NCI-H1694 treated with DMSO at 0.1 percent for 48 hours (cell line): ENCODE measurements at places on chromosomes 13 and 19.

- no peak for DNase-seq
These were observed 316.0 kb downstream of the PCDH9 start for GRCh38 chr13:66914155-66914554.

DNA sequence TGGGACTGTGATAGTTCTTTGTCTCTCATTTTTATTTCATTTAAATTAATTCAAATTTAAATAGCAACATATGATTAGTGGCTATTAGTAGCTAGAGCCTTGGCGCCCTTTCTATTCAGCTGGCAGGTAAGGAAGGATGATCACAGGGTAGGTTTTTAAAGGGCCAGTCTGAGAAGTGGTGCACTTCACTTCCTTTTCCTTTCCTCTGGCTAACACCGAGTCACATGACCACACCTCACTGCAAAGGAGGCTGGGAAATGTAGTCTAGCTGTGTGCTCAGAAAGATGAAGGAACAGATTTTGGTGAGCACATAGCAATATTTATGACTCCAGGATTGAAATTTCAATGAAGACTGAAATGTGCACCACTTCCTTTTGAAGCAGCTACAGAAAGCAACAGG is 128.7 kb downstream of the TSHZ3 start:
- no peak for DNase-seq

DNA sequence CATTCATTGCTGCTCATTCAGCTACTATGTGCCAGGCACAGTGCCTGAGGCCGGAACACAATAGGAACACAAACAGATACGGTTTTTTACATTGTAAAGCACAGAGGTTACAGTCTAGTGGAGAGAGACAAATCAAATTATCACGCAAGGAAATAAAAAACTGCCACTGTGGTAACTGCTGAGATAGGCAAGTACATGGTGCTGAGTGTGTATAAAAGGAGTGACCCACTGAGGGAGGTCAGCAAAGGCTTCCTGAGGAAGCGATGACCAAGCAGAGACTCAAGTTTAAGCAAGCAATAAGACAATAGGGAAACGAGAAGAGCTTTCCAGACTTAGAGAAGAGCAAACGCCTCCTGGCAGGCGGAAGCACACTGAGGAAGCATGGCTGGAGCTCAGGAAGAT is 56.4 kb downstream of the NUFIP1 start:
- no peak for DNase-seq

GRCh38 chr19:14871619-14872230 is 14.2 kb downstream of the OR7A17 start:
- DNase-seq, result no peak

- DNase-seq, result no peak
These were observed 105.9 kb downstream of the AKAP11 start for GRCh38 chr13:42377640-42378382.

GRCh38 chr19:56111601-56112312 is 9.3 kb downstream of the ZNF787 start:
- no peak for DNase-seq

DNA sequence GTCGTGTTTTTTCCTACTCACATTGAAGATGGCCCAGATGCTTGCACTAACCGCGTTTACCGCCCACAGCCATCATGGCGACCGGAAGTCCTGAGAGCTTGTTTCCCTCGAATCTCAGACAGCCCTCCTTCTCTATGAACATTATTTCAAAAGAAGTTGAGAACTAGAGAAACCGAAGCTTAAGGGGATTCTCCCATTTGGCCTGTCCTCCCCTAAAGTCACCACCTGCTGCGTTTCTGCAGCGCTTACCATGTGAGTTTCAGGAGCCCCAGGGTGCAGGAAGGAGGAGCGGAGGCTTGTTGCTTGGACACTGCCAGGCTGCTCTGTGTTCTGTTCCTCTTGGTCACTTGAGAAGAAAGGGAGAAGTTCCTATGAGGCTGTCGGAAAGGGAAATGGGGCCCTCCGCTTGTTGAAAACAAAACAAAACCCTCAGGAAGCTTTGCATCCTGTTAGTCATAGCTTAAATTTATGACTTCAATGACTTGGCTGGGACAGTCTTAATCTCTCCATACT is 6.2 kb downstream of the CARD8 start:
- no peak for DNase-seq

- no peak for DNase-seq
These were observed 175.5 kb upstream of the SERP2 start for GRCh38 chr13:44197791-44198770.

DNA sequence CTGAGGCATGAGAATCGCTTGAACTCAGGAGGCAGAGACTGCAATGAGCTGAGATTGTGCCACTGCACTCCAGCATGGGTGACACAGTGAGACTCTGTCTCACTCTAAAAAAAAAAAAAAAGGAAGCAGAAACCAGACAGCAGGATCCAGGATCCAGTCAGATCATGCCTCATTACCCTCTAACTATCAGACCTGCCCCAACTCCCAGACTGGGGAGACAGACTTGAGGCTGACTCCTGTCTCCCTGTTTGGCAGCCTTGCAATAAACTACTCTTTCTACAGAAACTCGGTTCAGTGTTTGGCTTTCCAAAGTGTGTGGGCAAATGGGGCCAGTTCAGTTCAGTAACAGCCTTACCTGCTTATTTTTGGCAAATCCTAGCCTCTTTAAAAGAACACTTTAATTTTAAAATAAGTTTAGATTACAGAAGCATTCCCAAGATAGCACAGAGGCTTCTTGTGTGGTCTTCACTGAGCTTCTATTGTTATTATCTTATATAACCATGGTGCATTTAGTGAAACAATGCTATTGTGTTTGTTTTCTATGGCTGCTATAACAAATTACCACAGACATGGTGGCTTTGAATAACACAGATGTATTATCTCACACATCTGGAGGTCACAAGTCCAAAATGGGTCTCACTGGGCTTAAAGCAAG is 18.5 kb downstream of the RASL11A start:
- no peak for DNase-seq

GRCh38 chr19:28301961-28302360 is 911.0 kb downstream of the UQCRFS1 start:
- DNase-seq, result no peak

GRCh38 chr13:107124129-107124718 is 556.3 kb upstream of the ARGLU1 start:
- DNase-seq, result peak; percentile 70

DNA sequence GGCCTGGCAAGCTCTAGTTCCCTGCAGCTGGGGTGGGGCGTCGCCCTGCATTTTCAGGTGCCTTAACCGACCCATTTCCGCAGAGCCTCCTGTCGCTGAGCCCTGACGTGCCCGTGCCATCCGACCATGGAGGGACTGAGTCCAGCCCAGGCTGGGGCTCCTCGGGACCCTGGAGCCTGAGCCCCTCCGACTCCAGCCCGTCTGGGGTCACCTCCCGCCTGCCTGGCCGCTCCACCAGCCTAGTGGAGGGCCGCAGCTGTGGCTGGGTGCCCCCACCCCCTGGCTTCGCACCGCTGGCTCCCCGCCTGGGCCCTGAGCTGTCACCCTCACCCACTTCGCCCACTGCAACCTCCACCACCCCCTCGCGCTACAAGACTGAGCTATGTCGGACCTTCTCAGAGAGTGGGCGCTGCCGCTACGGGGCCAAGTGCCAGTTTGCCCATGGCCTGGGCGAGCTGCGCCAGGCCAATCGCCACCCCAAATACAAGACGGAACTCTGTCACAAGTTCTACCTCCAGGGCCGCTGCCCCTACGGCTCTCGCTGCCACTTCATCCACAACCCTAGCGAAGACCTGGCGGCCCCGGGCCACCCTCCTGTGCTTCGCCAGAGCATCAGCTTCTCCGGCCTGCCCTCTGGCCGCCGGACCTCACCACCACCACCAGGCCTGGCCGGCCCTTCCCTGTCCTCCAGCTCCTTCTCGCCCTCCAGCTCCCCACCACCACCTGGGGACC is 1.2 kb downstream of the ZFP36 start:
- no peak for DNase-seq

DNA sequence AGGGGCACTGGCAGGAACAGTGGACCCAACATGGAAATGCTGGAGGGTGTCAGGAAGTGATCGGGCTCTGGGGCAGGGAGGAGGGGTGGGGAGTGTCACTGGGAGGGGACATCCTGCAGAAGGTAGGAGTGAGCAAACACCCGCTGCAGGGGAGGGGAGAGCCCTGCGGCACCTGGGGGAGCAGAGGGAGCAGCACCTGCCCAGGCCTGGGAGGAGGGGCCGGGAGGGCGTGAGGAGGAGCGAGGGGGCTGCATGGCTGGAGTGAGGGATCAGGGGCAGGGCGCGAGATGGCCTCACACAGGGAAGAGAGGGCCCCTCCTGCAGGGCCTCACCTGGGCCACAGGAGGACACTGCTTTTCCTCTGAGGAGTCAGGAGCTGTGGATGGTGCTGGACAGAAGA is 4.1 kb downstream of the KLK2 start:
- DNase-seq, result no peak

DNA sequence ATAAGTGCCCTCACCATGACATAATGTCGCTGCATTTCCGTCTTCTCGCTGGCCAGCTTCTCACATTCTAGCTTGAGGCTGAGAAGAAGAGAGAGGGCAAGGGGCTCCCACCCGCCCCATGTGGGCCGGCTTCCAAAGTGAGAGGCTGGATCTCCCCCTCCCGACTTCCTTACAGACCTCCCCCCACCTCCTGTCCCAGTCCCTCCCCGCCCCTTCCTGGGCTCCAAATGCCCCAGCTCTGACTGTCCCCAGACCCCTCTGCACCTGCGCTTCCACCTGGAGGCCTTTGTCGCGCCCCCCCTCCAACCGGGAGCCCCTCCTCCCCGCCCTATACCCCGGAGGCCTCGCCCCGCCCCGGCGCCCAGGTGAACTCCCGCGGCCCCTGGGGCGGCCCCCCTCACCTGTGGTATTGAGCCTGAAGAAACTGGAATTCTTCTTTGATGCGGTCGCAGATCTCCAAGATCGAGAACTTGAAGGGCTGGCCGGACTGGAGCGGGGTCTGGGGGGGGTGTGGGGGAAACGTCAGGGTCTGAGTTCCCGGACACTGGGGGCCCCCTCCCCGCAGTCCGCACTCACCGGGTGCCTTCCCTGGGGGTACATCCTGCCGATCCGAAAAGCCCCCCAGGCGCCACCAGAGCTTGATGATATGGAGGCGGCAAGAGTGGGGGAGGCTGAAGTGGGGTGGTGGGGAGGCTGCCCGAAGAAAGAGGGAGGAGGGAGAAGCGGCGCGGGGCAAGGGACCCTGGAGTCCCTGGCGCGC is 595 bp downstream of the TLE2 start:
- no peak for DNase-seq

DNA sequence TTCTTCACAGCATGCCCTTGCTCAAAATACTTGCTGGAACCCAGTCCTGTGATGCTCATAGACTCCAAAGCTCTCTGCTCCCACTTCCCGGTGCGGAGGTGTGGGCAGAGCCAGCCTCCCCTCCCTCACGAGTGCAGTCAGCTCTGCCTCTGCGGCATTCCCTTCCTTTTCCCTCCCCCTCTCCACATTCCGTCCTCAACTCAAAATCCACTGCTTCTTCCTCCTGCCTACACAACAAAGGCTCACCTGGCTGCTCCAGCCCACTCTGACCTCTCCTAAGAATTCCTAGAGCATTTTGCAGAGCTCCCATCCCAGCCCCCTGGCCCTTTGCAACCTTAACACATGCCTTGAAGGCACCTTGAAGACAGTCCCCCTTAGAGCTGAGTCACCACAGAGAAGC is 527.9 kb downstream of the MYO16 start:
- DNase-seq, result no peak

- DNase-seq, result peak; percentile 4
These were observed 37.0 kb upstream of the CCNA1 start for GRCh38 chr13:36395280-36395679.

DNA sequence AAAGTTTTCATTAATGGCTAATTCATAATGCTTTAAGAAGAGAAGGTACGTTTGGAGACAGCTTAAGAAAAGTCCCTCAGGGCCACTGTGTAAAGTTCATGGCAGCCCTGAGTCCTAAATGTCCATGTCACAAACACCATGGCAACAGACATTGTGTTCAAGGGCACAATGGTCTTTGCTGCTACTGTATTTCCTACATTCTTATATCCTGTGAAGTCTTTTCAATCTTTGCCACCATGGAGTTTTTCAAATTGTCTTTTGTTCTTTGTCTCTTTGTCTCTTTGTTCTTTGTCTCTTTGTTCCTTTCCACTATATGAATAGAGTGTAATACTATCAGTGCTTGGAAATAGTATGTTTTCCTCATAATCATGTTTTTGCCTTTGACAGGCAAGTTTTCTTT is 178.8 kb downstream of the VWA8 start:
- no peak for DNase-seq

GRCh38 chr13:40458720-40458990 is 207.8 kb downstream of the FOXO1 start:
- DNase-seq, result no peak

DNA sequence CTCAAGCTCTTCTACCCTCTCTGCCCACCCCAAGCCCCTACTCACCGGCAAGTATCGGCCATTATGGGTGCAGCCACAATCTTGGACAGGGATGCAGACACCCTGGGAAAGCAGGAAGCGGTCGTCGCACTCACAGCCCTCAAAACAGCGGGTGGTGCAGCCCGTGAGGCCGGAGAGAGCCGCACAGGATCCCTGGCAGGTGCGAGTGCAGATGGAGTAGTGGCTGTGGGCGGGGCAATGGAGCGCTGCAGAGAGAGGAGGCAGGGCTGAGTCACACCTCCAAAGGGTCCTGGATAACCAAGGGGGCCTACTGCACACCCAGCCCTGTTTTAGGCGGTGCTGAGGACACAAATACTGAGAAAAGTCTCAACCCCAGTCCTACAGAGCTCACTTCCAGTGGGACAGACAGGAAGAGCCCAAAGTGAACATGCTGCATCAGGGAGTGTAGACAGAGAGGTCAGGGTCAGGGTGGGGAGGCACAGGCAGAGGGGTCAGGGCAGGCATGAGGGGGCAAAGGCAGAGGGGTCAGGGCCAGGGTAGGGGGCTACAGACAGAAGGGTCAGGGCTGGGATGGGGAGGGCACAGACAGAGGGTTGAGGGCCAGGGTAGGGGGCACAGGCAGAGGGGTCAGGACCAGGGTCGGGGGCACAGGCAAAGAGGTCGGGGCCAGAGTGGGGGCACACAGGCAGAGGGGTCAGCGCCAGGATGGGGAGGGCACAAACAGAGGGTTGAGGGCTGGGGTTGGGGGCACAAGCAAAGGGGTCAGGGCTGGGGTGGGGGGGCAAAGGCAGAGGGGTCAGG is 24.2 kb upstream of the FBL start:
- DNase-seq, result no peak

DNA sequence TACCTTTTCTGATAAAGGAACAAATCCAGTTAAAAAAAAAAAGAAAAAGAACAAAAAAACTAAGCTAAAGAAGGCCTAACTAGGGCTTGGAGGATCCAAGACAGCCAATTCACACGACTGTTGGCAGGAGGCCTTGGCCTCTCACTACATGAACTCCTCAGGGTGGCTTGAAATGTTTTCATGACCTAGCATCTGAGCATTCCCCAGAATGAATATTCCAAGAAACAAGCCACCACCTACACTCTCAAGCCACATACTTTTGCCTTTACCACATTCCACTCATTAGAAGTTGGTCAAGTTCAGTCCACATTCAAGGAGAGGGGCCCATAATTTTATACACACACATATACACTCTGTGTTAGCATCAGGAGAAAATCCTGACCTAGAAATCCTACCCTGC is 97.6 kb upstream of the SIAH3 start:
- no peak for DNase-seq

- DNase-seq, result no peak
These were observed 8.8 kb downstream of the GRAMD1A start for GRCh38 chr19:35008891-35009341.
